Breast epithelium (tissue), 4 donors: ENCODE measurements at places on chromosomes 2 and 18. TPM values are rescaled to one million over a fixed set of nuclear protein-coding genes. Genes with fewer than 3 reads are reported as not detected.

DNA sequence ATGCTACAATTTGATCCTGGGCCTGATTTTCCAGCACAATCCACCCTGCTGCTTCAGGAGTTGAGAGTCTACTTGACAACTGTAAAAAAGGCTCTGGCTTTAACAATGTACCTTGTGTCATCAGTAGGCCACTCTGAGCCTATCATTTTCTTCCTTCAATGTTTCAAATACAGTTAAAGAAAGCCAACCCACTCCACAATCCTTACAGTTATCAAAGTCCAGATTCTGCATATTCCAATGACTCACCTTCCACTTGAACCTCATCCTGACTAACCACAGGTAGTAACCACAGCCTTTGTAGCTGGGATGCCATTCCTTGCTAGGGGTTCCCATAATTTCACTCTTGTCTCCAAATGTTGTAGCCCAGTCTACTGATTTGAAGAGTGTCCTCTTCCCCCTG is 35.5 kb upstream of the AQP4 start:
- DNase-seq: no peak

GRCh38 chr2:162086904-162087303 is 12.9 kb upstream of the DPP4 start:
- DNase-seq: no peak

DNA sequence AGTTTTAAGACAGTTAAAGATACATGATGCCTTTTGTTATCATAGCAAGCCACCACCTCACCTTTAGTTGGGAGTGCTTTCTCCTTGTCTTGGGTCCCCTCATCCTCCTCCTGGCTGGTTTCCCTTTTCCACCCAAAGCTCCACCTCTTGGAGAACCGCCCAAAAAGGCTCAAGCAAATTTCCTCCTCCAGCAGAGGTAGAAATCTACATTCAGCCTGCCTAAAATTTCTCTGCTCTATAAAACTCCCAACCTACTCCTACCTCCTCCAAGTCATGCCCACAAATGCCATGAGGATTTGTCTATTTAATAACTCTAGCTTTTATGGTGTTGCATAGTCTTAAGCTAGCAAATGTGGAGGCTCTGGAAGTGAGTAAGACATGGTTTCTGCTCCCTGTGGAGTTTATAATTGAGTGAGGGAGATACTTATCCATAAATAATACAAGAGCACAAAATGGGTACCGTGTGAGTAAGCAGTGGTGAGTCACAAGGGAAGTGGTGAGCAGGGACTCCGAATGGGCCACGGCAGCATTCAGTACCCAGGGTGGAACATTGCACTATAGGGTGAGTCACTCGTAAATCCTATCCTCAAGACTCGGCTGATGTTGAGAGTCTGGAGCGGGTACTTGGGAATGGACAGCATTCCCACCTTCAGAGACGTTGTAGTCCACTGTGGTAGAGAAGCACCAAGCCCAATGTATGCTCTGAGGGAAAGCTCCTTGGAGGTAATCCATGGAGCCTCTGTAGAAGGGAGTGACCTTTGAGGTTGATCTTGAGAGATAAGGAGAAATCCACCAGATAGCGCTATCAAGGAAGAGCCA is 146.3 kb downstream of the RTN4 start:
- no peak for DNase-seq

- no peak for DNase-seq
Observed at GRCh38 chr2:185219981-185220380, 518.6 kb upstream of the FSIP2 start.

Gene UBXN4
- 101 TPM for total RNA-seq

Gene SPOPL
- total RNA-seq: 25.3 TPM

Gene PID1
- 42.0 TPM for total RNA-seq

Gene OTOS
- not detected for total RNA-seq
